ENCODE measurements at places on chromosomes 11 and 22.

DNA sequence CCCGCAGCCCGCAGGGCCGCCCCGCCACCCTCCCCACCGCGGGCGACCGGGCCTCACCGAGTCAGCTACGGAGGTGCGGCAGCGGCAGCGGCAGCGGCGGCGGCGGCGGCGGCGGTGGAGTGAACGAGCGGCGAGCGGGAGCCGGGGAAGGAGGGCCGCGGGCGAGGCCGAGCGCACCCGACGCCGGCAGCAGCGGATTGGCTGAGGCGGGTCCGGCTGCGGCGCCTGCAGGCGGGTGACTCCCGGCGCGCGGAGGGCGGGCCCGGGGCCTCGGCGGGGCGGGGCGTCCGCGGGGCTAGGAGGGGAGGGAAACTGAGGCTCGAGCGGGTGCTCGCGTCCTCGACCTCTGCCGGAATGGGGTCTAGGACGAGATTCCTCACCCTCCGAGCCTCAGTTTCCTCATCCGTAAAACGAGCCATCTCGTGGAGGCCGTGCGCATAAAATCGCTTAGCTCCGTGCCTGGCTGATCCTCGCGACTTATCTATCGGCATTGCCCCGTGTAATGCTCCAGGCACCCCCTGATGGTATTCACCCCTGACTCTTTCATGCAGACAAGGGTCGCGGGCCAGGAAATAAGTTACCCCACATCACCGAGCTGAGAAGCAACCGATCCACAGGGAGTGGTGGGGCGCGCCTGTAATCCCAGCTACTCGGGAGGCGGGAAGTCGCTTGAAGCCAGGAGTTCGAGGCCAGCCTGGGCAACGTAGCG, at the start of gene CPT1A:
Gene CPT1A, minus strand, starts transcription at position 199 of the 709 bp plus-strand sequence. CDS start 26,442 bp downstream, outside the sequence.
- peak; percentile 77 for DNase-seq

- no peak for DNase-seq
Measured at GRCh38 chr11:108945341-108945740, 280.5 kb downstream of the DDX10 start.

GRCh38 chr11:123062892-123063825, 1.2 kb upstream of the HSPA8 start:
- DNase-seq: no peak

GRCh38 chr22:23911318-23911980, 17.3 kb downstream of the MIF start:
- DNase-seq: no peak

DNA sequence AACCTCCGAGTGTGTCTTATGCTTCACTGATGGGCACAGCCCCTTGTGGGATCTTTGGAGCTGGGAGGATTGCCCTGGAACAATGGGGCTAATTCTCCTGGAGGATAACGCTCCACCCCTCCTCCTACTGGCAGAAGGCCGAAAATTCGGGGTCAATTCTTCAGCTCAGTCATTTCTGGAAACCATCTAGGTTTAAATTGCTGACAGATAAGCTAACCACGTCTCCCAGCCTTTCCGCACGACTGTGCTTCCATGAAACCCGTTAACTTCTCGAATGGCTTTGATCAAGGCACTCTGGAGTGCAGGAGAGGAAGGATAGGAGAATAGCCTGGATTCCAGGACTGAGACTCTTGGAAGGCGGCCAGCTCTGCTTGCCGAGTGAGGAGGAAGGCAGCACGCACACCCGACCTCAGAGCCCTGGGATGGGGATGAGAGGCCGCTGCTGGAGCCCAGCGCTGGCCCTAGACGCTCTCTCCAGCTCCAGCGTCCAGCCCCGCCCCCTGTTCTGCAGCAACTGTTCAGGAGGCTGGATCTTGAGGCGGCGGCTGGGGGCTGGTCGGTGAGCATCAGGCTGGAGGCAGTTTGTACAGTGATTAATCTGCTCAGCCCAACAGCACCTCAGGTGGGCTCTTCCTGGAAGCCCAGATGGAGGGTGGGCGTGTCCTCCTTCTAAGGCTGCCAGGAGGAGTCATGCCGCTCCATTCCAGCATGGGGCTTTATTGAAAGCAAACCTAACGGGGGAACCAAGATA, 176.7 kb upstream of the NCAM1 start:
- no peak for DNase-seq

GRCh38 chr11:80388536-80388935, 947.7 kb upstream of the TENM4 start:
- DNase-seq: no peak

DNA sequence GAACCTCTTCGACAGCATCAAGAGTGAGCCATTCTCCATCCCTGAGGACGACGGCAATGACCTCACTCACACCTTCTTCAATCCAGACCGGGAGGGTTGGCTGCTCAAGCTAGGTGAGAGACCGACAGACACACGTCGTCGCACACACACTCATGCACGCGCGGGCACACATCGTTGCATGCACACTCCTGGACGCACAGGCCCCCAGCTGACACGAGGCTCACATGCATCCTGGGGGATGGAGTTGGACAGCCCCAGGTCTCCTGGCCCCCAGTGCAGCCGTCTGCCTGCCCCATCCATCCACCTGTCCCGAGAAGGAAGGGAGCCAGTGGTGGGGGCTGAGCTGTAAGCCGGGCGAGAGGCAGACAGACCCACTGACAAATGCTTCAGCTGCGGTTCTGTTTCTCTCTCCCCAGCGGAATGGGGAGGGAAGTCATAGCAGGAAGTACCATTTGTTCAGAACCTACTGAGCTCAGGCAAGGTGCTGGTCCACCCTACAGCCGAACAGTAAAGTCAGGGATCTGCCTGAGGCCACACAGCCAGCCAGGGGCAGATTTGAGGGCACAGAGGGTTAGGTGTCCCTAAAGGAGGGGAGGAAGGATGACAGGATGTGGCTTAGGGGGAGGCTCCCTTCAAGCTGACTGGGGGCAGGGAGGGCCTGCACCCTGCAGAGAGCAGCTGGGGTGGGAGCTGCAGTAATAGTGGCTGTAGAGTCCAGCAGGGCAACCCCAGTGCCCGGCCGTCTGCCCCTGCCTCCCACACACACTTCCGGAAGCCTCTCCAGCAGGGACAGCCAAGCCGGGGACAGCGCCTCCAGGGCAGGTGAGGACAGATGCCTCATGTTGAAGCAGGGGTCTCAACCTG, 27.1 kb downstream of the CYTH4 start:
- no peak for DNase-seq

GRCh38 chr22:35728639-35729308, 11.1 kb downstream of the APOL5 start:
- no peak for DNase-seq

- DNase-seq: no peak
Measured at GRCh38 chr22:24430431-24431308, 3.3 kb downstream of the ADORA2A start.

GRCh38 chr11:118928870-118929500, 3.3 kb upstream of the BCL9L start:
- DNase-seq: no peak

- no peak for DNase-seq
Measured at GRCh38 chr11:110028921-110029320, 64.3 kb upstream of the ZC3H12C start.

DNA sequence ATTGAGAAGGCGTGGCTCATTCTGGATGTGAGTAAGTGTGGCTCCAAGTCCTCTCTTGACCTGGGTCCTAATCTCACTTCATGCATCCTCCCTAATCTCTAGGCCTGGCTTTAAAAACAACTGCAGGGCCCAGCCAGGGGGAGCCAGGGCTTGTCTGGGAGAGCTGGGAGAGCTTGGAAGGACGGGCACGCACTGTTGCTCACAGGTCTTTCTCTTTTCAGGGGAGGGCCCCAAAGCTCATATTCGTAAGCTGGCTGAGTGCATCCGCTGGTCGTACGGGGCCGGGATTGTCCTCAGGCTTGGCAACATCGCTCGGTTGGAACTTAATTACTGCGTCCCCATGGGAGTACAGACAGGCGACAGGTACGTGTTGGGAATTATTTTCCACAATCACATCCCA, 34.1 kb upstream of the PARVB start:
- no peak for DNase-seq

DNA sequence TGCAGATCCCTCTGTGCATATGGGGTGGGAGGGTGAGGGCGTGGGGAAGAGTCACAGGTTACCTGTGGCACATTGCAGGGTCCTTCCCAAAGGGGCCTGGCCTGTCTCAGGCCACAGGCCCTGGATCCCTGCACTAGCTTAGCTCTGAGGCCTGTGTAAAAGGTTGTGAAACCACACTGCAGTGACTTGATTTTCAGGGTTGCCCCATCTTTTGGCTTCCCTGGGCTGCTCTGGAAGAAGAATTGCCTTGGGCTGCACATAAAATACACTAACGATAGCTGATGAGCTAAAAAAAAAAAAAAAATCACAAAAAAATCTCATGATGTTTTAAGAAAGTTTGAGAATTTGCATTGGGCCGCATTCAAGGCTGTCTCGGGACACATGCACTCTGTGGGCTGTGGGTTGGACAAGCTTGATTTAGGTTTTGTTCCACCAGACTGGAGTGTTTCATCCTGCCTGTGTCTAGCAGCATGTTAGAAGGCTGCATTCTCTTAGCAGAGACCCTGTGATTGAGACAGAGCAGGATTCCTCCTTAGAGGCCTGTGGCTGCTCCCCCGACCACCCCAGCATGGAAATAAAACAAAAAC, 35.9 kb upstream of the TREH start:
- DNase-seq: no peak

DNA sequence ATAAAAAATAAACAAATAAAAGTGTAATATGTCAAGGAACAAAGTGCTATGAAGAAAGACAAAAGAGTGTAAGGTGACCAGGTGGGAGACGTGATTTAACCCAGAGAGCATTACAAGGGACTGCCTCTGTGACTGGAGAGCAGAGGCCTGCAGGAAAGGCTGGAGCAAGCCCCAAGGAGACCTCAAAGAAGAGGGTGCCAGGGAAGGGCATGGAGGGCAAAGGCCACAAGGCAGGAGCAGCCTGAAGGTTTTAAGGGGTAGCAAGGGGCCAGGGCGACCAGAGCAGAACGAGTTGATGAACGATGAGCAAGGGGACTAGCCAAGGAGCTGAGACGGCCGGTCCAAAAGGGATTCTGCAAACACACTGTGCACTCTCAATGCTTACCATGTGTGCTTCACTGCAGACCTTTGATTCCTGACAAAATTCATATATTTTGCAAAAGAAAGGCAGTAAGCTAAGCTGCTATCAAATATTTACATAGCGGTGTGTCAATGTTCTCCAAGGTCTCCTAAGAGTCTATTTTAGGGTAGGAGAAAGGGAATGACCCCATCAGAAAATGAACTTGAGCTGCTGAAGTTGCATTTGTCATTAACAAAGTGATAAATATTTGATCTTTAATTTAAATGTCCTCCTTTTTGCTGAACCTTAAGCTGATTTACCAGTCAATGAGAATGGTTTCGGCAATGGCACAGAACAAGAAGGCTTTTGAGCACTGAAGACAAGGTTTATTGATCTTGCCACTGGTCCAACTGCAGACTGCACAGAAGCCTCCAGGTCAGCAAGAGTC, 50.5 kb downstream of the SMCO4 start:
- no peak for DNase-seq

- DNase-seq: no peak
Measured at GRCh38 chr11:65619281-65619928, 3.8 kb downstream of the PCNX3 start.

DNA sequence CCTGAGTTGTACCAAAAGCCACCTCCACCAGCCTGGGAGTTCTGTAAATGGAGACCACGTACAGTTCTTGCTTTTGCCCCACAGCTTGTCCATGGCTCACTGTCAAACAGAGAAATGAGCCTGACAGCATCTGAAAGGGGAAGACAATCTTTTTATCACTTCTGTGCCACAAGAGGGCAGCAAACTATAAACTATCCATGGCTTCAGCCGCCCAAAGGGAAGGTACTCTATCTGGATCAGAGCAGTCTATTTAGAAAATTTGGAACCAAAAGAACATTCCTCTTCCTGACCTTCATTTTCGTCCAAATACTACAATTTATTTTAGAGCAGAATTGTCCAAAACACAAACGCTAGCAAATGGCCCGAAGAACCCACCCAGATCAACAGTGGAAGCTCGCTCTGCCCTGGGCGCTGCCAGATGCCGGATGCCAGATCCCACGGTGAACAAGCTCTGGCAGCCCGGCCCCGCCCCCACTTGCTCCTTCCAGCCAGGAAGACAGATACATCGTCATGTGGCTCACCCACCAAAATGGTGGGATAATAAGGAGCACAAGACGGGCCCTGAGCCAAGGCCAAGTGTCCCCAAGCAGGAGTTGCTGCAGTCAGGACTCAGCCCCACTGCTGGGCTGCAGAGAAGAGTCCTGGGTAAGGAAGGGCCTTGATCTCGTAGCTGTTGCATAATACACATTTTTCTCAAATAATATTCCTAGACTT, 23.9 kb upstream of the SCGB1A1 start:
- DNase-seq: no peak

DNA sequence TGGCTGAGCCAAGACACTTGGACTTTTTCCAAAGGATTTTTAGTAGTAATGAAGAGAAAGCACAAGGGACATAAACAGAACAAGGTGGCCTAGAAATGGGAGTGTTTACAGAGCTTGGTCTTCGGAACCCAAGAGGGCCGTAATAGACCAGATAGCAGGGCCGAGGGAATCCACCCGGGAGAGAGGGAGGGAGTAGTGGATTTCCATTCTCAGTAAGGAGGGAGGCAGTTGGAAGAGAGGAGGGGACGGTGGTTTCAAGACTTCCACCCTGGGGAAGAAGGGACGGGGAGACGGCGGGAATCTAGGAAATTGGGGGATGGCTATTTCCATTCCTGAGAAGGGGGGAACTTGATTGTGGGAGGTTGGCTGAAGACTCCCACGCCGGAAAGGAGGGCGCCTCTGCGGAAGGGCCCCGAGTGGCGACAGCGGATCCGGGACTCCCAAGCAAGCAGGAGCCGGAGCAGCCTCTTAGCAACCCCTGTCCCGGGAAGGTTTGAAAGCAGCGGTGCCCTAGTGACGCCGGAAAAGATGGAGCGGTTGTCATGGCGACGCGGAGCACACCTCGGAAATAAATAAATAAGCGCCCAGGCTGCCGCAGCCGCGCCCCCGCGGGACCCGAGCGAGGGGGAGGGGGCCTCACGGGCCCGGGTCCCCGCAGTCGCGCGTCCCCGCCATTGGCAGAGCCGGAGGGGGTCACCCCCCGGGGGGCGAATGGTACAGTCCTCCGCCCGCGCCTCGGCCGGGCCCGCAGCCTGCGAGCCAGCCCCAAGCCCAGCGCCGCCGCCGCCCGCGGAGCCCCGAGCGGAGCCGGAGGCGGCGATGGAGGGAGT, 31.6 kb downstream of the EIF3F start:
- DNase-seq: peak; percentile 57

- DNase-seq: no peak
Measured at GRCh38 chr11:12219757-12220156, 109.4 kb downstream of the MICAL2 start.

- DNase-seq: no peak
Measured at GRCh38 chr11:122727101-122727929, 71.8 kb downstream of the UBASH3B start.

Data from activated CD4-positive, CD25-positive, alpha-beta regulatory T cell treated with anti-CD3 and anti-CD28 coated beads, Interleukin-2, amount 50 U/mL, for 72 hours (primary cell).